ENCODE measurements at places on chromosomes 1 and 21.

DNA sequence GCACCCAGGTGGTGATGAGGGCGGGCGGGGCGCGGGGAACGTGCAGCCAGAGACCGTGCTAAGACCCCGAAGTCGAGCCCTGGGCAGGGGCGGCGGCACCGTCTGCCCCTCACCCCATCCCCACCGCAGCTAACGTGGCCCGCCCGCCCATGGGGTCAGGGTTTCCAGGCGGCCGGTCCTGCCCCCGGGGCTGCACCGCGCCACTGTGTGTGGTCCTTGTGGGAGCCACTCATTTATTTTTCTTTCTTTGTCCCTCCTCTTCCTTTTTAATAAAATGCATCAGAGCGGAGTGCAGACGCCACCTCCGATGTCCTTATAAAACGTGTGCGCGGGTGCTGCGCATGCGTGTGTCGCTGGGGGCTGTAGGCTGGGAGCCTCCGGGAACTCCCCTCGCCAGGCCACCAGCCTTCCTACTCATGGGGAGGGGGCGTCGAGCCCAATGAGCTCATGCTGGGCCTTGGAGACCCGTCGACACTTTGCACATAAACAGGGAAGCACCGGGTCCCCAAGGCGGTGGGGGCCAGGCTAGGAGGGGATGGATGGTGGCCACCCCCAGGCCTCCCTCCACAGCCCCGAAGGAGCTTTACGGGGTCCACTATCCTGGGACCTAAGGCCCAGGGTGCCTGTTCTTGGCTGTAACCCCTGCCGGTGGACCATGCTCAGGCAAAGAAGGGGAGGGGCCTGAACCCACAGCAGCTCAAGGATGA, 59.9 kb downstream of the WNT9A start:
- peak; percentile 31 for DNase-seq

DNA sequence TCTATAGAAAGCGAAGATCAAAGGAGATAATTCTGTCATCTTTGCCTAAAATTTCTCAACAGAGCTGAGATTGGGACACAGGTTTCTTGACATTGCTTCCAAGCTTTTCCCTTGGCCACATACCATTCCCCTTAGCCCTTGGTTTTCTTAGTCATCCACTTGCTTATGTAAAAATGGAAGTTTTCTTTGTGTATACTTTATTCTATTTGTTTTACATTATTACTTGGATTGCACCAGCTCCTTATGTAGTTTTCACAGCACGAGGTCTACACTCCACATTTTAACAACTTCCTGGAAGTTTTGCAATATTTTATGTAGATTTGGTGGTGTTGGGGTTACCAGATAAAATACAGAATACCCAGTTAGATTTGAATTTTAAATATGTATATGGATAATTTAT, 129.8 kb downstream of the PLA2G4A start:
- no peak for DNase-seq

DNA sequence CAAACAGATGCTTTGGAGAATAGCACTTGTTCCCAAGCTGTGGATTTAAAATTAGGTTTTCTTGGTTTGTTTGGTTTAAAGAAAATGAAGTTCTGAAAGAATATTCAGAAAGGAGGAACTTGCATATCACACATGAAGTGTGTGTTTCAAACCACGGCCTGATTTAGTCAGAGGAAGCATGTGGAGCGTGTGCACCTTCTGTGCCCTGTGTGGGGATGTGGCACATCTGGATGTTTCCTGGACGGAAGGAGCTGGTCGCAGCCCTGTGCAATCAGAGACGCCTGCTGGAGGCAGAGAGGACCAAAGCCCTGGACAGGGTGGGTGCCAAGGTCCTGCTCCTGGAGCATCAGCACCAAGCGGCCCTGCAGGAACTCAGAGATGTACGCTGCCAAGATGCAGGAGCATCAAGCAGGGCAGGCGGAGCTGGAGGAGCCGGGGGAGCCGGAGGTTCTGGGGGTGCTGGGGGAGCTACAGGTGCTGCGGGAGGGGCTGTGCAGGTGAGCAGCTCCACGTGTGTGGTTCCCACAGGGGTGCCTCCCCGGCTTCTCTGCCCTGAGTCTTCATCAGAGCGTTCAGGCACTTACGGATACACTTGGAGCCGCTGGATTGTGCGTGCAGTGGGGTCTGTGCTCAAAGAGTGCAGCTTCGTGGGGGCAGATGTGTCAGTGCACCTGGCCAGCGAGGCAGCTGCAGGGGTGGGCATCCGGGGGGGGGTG, 45.7 kb downstream of the PCNT start:
- no peak for DNase-seq

GRCh38 chr1:25568090-25568833, 24.9 kb downstream of the LDLRAP1 start:
- no peak for DNase-seq

GRCh38 chr1:59972216-59972927, 45.8 kb upstream of the CYP2J2 start:
- no peak for DNase-seq

DNA sequence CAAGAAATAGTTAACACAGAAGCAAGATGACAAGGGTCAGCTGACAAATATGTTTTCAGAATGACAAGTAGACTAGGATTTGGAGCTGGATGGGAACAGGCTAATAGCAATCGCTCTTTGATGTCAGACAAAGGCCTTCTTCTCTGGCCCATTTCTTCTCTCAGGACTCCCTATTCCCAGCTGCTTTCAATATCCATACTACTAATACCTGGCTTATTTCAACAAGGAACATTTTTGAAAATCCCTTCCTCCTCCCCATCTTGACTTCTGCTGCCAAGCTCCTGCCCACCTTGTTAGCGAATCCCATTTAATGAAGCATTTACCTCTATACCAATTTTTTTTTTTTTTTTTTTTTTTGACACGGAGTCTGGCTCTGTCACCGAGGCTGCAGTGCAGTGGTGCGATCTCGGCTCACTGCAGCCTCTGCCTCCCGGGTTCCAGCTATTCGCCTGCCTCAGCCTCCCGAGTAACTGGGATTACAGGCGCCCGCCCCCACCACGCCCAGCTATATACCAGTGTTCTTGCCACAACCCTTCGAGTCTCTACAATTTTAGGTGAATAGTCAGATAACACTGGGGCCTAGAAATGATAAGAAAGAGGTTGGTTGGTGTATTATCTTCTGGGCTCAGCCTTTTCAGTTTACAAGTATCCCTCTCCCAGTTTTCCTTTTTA, 68.4 kb downstream of the MACF1 start:
- no peak for DNase-seq

Measured in stimulated activated CD4-positive, alpha-beta T cell treated with anti-CD3 and anti-CD28 coated beads, Interleukin-15, amount 100 ng/mL, for 1 hour (primary cell).